ENCODE measurements at places on chromosomes 13 and 19.
A peak's percentile ranks its signal among the peaks of the same experiment; 100 is the strongest.

- no peak for DNase-seq
These were observed 13.3 kb upstream of the PSMD8 start for GRCh38 chr19:38360839-38361631.

GRCh38 chr13:82976499-82976898, 905.8 kb downstream of the SLITRK1 start:
- no peak for DNase-seq

DNA sequence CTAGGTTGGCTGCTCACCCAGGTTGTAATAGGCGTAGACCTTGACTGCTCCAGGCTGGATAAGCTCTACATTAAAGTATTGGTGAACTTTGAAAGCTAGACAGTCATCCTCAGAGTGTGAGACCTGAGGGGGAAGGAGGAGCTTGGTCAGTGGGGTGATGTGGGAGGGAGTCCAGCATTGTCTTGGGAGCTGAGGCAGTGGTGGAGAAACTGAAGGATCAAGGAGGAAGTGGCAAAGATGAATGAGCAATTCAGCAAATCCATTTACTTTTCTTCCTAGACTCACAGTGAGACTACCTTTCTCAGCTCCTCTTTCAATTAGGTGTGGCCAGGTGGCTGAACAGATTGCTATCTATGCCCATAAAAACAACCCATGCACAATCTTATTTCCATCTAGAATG, 10.2 kb upstream of the TNFSF14 start:
- DNase-seq, result no peak

- no peak for DNase-seq
These were observed 85.8 kb downstream of the ATP8A2 start for GRCh38 chr13:25457566-25457965.

DNA sequence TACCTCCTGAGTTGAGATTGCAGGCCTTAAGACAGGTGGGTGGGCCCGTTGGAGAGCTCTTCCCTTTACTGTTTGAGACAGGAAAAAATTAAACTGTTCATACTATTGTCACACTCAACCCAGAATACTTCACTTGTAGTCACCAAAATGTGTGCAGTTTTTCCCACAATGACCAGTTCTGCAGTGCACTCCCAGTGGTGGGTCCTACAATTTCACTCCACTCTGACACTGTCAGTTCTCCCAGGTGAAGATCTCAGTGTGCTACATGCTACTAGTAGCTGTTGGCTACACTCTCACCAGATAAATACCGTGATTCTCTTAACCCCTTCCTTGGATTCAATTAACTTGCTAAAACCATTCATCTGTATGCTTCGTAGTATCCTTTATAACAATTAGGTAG, 2.9 kb downstream of the ZNF665 start:
- DNase-seq, result no peak

DNA sequence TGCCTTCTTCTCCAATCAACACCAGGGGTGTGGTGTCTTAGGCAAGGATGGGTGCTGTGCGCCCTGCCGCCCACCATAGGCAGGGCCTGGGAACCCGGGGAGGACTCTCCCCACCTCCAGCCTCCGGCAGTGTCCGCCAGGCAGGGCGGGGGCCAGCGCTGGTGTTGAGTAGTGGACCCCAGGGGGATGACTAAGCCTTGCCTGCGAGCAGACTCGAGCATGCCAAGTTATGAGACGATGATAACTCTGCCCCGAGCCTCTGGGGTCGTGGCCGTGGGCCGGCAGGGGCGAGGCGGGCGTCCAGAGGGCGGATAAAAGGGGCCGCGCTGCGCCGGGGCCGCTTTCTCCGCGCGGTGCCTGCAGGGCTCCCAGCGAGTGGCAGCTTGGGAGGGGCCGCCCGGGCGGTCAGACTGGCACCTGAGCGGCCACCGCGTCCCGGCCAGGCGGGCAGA, at the start of gene MEDAG:
Gene MEDAG (plus strand): TSS at position 340 of the 452 bp plus-strand sequence. CDS start 245 bp downstream, outside the sequence.
- DNase-seq, result no peak

DNA sequence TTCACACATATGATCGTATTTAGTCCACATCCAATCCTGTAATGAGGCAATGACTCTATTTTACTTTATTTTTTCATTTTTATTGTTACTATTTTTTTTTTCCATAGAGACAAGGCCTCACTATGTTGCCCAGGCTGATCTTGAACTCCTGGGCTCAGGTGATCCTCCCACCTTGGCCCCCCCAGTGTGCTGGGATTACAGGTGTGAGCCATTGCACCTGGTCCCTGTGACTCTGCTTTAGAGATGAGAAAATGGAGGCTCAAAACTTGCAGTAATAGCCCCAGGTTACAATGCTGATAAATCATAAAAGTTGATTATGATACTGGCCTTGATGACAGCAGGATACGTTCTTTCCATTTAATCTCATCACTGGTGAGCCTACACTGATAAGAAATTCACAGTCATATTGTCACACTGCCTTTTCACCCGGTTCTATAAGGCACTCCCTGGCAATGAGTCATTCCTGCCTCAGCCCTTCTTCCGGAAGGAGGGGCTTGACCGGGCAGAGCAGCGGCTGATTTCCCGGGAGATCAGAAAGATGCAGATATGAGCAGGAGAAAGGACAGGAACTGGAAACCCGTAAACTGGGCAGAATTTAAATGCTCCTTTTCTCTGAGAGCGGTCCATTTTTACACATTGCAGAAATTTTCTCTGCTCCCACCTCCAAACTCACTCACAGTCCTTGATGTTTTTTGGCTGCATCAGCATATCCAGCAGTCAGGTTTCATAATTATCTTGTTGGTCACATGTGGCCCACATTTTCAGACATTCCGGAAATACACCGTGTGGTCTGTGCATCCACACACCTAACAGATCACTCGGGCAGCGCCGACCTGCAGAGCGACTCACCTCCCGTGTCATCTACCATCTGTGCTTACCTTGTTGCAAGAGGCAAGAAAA, 616.4 kb downstream of the EFNB2 start:
- DNase-seq, result peak; percentile 21

GRCh38 chr13:113607889-113608635, 23.5 kb downstream of the TFDP1 start:
- no peak for DNase-seq

GRCh38 chr19:38194061-38194701, 29.8 kb downstream of the DPF1 start:
- DNase-seq, result no peak

DNA sequence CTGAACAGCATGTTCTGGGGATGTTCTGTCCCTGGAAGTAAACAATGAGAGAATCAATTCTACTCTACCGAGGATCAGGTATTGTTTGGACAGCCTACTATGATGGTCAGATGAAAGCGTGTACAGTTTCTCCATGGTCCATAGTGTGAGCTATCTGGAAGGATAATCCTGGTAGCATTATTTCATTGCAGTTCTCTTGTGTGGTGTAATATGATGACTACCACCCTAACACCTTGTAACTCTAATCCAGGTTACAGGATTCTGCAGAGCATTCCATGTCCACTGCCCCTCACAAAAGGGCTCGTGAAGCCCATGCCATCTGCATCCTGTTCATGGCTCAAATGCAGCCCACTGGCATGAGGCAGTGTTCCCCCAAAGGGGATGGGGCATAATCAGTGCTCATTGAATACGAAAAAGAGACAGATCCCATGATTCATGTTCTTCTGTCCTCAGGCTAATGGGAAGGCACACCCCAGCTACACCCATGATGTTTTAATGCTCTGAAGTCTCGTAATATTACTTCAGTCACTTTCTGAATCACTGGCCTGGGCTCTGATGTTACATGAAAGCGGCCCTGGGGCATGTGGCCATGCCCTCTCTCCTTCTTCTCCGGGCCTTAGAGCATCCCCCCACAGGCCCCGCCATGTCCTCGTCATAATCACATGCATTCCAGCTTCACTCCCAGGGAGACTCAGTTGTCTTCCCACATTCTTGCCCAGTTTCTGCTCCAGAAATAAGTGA, 68.4 kb downstream of the HSPH1 start:
- DNase-seq, result no peak

- DNase-seq, result no peak
These were observed 37.1 kb downstream of the ZNF146 start for GRCh38 chr19:36252047-36252446.

DNA sequence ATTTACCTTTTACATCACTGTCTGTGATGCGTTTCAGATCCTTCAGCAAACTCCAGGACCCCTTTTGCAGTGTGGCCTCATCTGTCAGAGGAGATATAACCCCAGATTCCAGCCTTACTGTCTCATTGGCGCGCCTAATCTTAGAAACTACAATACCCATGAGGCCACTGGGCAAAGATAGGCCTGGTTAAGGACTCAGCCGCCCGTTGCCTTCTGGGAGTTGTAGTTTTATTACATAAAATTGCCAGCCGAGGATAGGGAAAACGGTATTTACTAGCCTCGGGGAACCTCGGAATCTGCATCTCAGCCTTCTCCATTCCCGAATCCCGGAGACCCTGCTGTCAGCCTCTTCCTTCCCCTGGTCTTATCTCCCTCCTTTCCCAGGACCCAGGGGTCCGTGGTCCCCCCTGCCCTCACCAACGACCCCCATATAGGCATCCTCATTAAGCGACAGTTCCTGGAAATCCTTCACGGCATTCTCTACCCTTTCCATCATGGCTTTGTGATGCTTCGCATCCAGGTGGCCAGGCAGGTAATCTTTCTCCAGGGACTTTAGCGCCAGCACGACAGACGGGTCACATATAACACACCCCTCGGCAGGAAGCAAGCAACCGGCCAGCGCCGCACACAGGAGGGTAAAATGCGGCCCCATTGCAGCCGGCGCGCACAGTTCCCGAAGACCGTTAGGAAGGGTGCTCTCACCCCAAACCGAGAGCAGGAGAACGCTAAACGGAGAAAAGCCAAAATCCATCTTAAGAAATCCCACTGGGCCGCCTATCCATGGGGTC, 1.3 kb downstream of the IZUMO1 start:
- DNase-seq, result no peak

- DNase-seq, result no peak
These were observed 47.1 kb downstream of the TMEM255B start for GRCh38 chr13:113806104-113806471.

- DNase-seq, result no peak
These were observed 117.4 kb downstream of the TNFRSF19 start for GRCh38 chr13:23687614-23688013.

GRCh38 chr19:16319481-16319880, 5.1 kb upstream of the KLF2 start:
- no peak for DNase-seq

DNA sequence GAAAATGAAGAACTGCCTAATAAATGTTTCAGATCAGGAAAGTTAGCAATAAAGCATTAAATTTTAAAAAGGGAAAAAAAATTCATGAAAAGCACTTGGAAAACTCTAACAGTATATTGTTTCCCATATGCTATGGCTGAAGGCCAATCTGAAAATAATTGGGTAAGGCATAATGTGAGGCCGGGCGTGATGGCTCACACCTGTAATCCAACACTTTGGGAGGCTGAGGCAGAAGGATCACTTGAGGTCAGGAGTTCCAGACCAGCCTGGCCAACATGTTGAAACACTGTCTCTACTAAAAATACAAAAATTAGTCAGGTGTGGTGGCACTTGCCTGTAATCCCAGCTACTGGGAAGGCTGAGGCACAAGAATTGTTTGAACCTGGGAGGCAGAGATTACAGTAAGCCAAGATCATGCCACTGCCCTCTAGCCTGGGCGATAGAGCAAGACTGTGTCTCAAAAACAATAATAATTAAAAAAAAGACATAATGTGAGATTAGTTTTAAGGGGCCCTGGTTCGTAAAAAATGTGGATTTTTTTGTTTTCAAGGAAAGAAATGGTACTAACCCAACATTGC, 15.2 kb downstream of the INTS6 start:
- DNase-seq, result no peak

DNA sequence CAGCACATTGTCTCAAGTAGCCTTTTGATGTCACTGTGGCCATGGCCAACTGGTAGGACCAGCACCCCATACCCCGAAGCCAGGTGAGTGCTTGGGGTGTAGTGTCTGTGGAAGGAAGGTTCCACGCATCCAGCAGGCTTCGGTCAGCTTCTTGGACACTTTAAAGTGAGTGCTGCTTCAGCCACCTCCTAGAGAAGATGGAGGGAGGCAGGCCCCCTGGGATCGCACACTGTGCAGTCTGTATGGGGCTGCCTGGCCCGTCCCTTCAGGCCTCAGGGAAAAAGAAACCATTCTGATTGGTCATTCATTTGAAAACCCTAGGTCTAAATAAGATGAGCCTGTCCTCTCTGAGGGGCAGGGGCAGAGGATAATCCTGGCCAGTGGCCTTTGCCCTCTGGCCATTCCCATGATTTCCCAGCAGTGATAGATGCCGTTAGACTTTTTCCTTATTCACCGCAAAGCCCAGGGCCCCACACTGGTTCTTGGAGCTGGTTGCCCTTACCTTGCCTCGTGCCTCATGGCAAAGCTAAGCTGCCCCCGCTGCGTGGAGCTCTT, 30.7 kb downstream of the GATAD2A start:
- no peak for DNase-seq

- no peak for DNase-seq
These were observed 7.7 kb downstream of the ZIC5 start for GRCh38 chr13:99963816-99964339.

DNA sequence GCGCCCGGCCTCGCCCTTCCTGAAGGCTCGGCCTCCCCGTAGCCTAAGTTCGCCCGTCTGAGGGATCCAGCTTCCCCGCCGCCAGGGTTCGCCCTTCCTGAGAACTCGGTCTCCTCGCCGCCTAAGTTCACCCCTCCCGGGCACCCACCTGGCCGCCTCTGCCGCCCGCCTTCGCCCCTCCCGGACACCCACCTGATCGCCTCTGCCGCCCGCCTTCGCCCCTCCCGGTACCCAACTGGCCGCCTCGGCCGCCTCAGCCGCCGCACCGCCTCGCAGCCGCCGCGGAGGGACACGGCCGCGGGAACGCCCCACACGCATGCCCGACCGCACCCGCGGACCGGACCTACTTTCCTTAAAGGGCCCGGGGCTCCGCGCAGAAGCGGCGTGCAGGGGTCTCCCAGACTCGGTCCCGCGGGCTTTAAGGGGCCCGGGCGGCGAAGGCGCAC, at the start of gene MOB3A:
Gene MOB3A (minus strand): TSS at position 293 of the 446 bp plus-strand sequence. CDS start 17,766 bp downstream, outside the sequence.
- peak; percentile 84 for DNase-seq

- no peak for DNase-seq
These were observed 822 bp downstream of the ADPRHL1 start for GRCh38 chr13:113452466-113452865.

DNA sequence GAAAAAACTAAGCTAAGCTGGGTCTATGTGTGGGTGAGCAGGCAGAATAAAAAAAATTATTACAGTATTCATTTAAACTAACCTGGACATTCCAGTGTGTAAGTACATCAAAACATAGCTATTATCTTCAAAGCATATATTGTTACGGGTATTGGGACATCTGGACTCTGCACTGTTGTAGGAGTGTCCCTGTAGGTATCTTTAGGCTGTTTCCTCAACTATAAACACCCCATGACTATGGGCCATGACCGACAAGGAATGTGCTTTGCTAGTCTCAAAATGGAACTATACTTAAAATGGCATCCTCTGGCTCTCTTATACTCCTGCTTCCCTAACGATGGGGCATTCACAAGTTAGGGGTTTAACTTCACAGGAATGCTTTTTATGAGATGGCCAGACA, 3.4 kb downstream of the SCGB2B2 start:
- DNase-seq, result no peak

- DNase-seq, result peak; percentile 58
These were observed at the start of gene GIPR for GRCh38 chr19:45667620-45668341. GIPR (plus strand) TSS chr19:45668221; CDS start chr19:45669521, 1,300 bp downstream.

GRCh38 chr13:67355812-67356476, 125.8 kb upstream of the PCDH9 start:
- no peak for DNase-seq

GRCh38 chr13:54241719-54242118, 1213.1 kb downstream of the OLFM4 start:
- no peak for DNase-seq

Measured in CMK (cell line).